Pulmonary artery endothelial cell (primary cell): ENCODE measurements at places on chromosomes 2 and 18. TPM values are rescaled to one million over a fixed set of nuclear protein-coding genes. Genes with fewer than 3 reads are reported as not detected.

GRCh38 chr2:121793816-121794215 is 38.4 kb downstream of the TSN start:
- no peak for DNase-seq

The PLB1 gene
- total RNA-seq = 0.46 and 0.81 TPM in 2 replicates

The GAREM2 gene
- 0.46 and 0.92 TPM in 2 replicates for total RNA-seq

The AQP4 gene
- not detected in 2 replicates for total RNA-seq

The BMP10 gene
- not detected in 2 replicates for total RNA-seq

DNA sequence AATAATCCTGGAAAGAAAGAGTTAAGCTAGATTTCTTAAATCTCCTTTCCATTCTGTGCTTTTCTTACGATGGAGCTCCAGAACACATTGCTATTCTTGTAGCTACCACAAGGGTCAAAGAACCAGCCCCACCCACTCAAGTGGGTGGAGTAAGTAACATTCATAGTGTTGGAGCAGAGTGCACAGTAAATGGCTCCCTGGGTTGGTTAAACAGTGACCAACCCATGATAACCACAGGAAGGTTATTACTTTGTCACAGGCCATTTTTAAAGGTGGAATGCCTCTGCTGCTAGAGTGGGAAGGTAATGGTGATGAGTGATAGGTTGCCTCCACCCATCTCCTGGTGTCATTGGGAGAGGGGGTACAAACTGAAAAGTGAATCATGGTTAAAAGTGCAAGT is 13.9 kb downstream of the ARPC2 start:
- DNase-seq = no peak

DNA sequence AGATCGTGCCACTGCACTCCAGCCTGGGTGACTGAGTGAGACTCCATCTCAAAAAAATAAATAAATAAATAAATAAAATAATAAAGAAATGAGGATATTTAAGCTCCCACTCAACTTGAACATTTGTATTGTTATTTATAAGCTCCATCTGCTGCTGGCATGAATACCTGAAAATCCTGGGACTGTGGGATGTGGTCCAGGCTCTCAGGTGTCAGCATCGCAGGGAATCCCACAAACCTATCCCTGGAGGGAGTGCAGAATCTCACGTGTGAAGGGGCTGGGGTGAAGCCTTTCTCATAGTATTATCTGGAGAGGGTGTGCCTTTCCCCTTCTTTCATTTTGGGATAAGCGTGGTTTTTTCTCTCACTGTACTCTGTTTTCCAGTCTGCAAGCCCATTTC is 47.4 kb upstream of the POLE4 start:
- DNase-seq = no peak

- DNase-seq = no peak
Measured at GRCh38 chr2:182636699-182637098, 79.4 kb upstream of the DNAJC10 start.

The TNFRSF11A gene
- 3.3 and 3.5 TPM in 2 replicates for total RNA-seq

- DNase-seq = no peak
Measured at GRCh38 chr2:75960472-75961009, 249.8 kb upstream of the GCFC2 start.

GRCh38 chr2:107091163-107091864 is 205.3 kb upstream of the ST6GAL2 start:
- DNase-seq = no peak

GRCh38 chr2:120831086-120831485 is 95.4 kb downstream of the GLI2 start:
- no peak for DNase-seq

The CYBRD1 gene
- 36.2 and 61.7 TPM in 2 replicates for total RNA-seq

DNA sequence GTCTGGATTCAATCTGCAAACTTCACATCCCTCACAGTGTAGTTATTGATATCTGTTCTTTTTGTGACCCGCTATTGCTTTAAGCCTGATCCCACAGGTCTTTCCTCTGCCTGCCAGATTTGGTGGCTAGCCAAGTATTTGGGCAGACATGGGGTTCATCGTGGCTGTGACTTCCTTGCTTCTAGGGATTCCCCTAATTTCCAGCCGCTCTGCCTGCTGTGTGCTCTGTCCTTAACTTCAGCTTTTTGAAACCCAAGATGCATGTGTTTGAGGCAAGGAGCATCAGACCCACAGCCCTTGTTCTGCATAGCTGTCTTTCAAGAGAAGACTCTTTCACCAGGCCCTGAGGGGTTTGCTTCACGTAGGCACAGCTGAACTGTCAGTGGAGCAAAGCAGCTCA is 54.2 kb downstream of the NCAPH start:
- DNase-seq = no peak

DNA sequence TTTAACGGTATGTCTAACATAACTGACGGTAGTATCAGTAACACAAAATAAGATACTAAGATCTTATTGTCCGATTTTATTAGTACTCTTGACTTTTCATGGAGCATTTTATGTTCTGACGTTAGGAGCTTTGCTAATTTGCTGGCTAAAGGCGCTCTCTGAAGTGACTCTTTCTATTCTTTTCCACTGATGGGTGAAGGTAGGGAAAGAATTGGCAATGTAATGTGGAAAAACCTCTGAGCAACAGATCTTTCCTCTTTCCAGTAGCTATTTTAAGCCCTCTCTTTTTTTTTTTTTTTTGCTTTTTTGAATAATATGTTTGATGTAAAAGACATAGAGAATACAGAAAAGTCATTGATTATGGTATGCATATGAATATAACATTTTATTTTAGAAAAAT is 4.6 kb downstream of the CCNYL1 start:
- no peak for DNase-seq

GRCh38 chr2:28052691-28053090 is 162.2 kb downstream of the BABAM2 start:
- peak; percentile 53 for DNase-seq
